Chondrocyte (in vitro differentiated cells): ENCODE measurements at places on chromosomes 12 and 14. TPM values are rescaled to one million over a fixed set of nuclear protein-coding genes. Genes with fewer than 3 reads are reported as not detected.

KLHL33 gene
- not detected in 3 replicates for total RNA-seq

DNA sequence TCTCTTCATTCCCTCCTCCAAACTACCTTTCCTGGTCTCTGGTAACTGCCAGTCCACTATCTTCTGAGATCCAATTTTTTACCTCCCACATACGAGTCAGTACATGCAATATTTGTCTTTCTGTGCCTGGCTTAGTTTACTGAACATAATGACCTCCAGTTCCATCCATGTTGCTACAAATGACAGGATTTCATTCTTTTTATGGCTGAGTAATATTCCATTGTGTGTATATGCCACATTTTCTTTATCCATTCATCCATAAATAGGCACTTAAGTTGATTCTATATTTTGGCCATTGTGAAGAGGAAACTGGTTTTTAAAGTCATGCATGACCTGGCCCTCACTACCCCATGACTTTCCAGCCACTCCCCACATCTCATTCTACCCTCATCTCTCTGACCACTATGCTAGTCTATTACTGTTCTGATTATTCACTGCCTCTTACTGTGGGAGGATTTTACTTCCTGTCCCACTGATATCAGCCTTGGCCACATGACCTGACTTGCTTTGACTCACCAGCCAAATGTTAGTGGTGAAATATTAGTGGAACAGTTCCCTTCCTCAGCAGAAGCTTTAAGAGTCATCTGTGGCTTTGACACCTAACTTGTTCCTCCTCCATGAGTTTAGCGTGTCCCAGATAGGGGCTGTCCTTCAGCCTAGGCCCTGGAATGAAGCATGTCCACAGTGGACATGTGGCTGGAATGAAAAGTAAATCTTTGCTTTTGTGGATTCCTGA is 52.2 kb downstream of the GOLGA5 start:
- no peak for DNase-seq

STYK1 gene
- 0.12 to 0.31 TPM (median 0.15 TPM) in 3 replicates for total RNA-seq

GRCh38 chr12:52836042-52836466 is 1.9 kb upstream of the KRT79 start:
- DNase-seq: peak; percentile 75

FOXA1 gene
- not detected in 3 replicates for total RNA-seq
